Stimulated activated CD8-positive, alpha-beta memory T cell treated with anti-CD3 and anti-CD28 coated beads, Interleukin-2, amount 100 ng/mL, for 1 hour (primary cell): ENCODE measurements at places on chromosomes 1 and 21.

DNA sequence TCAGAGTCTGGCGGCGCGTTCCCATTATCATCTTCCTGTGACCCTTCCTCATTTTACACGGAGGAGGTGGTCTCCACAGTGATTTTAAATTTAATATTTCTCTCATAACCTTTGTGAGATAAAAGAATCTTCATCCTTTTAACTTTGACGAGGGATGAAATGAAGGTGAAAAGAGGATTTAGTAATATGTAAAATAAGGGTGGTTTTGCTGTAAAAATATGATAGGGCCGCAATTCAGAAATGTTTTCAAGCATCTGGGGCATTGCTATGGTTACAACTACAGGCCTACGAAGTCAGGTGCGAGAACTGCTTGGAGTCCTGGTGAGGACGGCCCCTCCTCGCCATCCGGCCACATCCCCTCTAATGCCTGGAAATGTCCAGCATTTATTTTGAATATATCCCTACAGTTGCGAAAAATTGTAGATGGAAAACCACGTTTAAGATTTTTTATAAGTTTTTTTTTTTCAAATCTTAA is 422 bp upstream of the RSBN1 start:
- DNase-seq: no peak

DNA sequence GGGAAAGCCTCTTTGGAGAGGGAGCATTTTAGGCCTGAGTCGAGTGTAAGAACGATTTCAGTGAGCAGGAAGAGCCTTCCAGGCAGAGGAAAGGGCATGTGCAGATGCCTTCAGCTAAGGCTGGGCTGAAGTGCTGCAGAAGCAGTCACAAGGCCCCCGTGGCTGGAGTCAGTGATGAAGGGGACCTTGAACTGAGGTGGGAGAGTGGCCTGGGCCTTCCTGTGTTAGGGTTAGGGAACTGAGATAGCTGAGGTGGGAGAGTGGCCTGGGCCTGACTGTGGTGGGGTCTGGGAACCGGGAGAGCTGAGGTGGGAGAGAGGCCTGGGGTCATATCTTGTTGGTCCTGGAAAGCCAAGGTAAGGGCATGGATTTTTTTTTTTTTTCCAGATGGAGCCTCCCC is 50.9 kb upstream of the ETV3 start:
- no peak for DNase-seq

- no peak for DNase-seq
Observed at GRCh38 chr1:94719926-94720793, 100.0 kb upstream of the SLC44A3 start.

DNA sequence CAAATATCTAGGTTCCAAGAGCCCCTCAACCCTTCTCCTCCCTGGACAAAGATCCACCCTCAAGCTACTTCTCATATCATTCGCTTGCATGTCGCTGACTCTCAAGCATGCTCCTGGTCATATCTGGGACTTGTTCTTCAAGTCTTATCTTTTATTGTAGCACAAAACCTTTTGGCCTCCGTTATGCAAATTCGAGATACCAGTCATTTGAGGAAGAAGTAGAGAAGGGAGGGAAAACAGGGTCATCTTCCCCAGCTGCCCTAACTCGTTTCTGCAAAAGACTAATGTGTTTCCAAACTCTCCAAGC is 63.8 kb upstream of the ETS2 start:
- no peak for DNase-seq

GRCh38 chr21:16372586-16372985 is 642.8 kb downstream of the USP25 start:
- DNase-seq: no peak

- DNase-seq: no peak
Observed at GRCh38 chr1:230534224-230534623, 108.1 kb upstream of the COG2 start.

DNA sequence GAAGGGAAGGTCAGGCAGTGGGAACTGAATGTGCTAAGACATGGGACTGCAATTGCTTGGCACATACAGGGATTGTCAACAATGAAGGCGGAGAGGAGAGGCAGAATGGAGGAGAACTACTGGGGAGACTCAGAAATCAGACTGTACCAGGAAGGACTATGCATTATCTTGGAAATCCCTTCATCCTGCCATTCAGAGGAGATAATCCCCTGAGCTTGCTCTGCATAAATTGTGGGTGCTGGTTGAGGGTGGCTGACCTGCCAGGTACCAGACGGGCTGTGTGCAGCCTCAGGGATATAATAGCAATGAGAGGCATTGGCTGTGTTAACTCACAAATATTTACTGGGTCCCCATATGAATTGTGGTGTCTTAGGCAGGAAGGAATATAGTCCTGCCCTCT is 5.0 kb upstream of the TRABD2B start:
- no peak for DNase-seq

DNA sequence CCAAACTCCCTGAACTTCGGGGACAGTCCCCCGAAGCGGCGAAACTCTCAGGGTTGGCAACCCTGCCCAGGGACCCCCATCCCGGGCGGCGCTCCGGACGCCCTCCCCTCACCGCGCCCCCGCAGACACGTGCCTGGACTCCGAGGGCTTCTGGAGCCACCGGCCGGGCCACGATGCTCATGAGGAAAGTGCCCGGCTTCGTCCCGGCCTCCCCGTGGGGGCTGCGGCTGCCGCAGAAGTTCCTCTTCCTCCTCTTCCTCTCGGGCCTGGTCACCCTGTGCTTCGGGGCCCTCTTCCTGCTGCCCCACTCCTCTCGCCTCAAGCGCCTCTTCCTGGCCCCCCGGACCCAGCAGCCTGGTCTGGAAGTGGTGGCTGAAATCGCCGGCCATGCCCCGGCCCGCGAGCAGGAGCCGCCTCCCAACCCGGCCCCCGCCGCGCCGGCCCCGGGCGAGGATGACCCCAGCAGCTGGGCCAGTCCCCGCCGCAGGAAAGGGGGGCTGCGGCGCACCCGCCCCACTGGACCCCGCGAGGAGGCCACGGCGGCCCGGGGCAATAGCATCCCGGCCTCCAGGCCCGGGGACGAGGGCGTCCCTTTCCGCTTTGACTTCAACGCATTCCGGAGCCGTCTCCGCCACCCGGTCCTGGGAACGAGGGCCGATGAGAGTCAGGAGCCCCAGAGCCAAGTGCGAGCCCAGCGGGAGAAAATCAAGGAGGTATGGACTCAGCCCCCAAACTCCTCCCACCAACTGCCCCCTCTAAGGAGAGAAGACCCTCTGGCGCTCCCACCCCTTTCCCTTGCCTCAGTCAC is 1.2 kb downstream of the MAN1C1 start:
- DNase-seq: no peak

DNA sequence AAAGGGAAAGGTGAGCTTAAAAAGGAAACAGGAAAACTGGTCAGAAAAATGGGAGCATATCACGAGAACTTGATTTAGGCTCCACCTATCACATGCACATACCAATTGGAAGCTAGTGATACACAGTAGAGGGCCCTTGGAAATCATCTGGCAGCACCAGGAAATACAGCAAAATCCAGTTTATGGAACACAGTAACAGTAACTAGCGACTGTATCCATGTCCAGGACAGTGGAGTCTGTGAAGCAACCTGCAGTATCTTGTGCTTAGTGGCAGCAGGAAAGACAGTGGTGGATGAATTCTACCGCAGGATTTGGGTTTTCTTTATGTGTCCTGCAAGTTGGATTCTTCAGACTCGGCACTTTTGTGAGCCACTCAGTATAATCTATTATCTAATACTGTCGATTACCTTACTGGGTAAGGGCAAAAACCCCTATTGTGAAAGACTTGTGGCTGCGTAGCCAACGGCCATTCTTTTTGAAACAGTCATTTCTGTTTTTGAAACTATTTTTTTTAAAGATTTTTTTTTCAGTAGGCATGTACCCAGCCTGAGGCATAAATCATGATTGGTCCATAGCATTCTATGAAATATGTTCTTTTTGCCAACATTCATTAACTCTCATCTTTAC is 1.6 kb upstream of the KDM4A start:
- DNase-seq: no peak

GRCh38 chr1:56469640-56470371 is 109.6 kb downstream of the PLPP3 start:
- DNase-seq: no peak

- DNase-seq: no peak
Observed at GRCh38 chr1:42822800-42823392, 5.7 kb upstream of the SVBP start.

- DNase-seq: no peak
Observed at GRCh38 chr1:93591676-93592550, 89.7 kb downstream of the BCAR3 start.

- no peak for DNase-seq
Observed at GRCh38 chr1:67270541-67270940, 37.1 kb upstream of the IL12RB2 start.

DNA sequence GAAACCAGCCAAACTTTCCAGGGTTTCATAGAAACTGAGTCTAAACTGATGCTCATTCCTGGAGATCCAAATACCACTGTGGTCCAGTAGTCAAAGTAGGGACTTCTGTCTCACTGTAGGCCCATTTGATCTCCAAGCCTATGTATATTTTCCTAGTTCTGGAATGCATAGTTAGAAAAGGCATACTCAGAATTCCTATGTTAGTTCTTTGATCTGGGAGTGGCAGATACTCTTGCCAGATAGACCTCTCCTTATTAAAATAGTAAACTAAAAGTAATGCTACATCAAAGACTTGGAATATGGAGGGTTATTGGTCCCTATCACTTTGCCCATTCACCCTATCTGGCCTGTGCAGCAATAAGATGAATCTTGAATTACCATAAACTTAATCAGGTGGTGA is 10.4 kb upstream of the SGIP1 start:
- no peak for DNase-seq

DNA sequence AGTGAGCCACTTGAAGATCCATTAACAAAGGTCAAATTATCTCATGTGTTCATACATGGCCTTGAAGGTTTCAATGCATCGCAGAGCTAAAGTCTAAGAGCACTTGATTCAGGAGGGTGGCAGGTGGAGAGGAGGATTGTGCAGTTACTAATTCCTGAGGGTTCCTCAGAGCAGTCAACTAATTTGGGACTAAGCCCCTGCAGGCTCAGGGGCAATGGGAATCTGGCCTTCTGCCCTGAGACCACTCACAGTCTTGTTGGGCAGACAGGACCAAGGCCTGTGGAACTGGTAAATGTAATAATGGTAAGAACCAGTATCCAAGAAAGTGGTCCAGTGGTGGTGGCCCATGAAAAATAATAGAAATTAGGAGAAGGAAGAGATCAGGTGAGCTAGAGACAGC is 127.4 kb upstream of the HMGB4 start:
- DNase-seq: no peak

DNA sequence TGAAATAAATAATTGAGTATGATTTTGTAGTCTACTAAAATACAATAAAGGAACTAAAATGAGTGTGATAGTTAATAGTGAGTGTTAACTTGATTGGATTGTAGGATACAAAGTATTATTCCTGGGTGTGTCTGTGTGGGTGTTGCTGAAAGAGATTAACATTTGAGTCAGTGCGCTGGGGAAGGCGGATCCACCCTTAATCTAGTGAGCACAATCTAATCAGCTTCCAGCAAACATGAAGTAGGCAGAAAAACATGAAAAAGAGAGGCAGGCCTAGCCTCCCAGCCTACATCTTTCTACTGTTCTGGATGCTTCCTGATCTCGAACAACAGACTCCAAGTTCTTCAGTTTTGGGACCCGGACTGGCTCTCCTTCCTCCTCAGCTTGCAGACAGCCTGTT is 1716.6 kb downstream of the MRPL39 start:
- no peak for DNase-seq

GRCh38 chr1:33469691-33470090 is 2.8 kb upstream of the ZSCAN20 start:
- DNase-seq: no peak

- no peak for DNase-seq
Observed at GRCh38 chr21:38303300-38303699, 46.5 kb downstream of the KCNJ15 start.

DNA sequence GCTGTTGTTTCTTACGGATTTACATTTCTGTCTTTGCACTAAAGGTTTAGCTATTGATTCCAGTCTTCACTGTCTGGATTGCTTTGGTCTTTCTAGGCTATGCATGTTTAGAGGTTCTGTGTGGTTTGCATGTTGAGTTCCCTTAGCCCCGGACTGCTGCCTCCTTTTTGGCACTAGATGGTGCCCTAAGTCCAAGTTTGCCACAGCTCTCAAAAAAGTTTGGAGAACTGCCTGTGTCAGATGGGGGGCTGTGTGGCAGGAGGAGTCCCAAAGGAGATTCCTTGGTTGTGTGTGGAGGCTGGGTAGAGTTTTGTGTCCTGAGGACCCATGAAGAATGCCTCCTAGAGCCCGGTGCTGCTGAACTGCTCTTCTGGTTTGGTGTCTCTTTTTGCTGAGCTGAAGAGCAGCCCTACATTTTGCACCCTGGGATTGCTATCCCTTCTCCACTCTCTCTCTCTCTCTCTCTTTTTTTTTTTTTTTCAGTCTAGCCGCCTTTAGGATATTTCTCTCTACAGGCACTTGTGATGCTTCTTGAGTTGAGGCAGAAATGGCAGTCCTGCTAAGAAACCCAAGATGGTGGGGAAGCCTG is 74.4 kb downstream of the PTGS2 start:
- no peak for DNase-seq

DNA sequence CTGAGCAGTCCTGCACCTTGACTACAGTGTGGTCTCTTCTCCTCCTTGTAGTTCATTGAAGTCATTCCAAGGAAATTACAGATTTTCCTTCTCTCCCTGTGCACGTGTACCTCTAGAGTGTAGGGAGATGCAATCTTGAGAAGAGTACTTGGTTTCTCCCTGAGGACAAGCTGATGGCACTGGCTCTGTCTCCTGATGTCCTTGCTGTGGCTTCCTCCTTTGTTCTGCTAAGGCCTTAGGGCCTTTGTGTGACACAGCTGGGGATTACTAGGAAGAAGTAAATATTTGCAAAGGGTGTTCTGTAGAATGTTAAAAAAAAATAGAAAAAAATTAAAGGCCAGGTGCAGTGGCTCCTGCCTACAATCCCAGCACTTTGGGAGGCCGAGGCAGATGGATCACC is 66.2 kb upstream of the APOBEC4 start:
- DNase-seq: no peak

DNA sequence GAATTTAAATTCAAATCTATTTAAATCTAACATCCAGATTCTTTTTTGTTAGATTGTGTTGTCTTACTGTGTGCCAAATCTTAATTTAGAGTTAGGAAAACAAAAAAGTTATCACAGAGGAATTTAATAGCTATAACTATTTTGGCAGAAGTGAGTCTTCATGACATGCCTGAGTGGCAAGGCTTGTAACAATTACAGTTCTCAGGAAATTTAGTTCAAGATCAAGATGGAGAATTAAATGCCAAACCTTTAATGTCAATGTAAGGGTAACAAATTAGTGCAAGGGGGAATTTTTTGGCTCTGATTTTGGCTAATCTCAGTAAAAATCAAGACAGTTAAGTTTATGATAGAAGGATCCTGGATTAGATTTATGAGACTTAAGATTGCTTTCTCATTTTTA is 58.4 kb downstream of the GDAP2 start:
- no peak for DNase-seq

- DNase-seq: no peak
Observed at GRCh38 chr1:167805041-167805556, 83.3 kb downstream of the MPZL1 start.

DNA sequence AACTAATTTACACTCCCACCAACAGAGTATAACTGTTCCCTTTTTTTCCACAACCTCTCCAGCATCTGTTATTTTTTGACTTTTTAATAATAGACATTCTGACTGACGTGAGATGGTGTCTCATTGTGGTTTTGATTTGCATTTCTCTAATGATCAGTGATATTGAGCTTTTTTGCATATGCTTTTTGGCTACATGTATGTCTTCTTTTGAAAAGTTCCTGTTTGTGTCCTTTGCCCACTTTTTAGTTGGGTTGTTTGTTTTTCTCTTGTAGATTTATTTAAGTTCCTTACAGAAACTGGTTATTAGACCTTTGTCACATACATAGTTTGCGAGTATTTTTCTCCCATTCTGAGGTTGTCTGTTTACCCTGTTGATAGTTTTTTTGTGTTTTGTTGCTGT is 375.2 kb downstream of the MATN1 start:
- DNase-seq: no peak
